Brain pericyte (primary cell): ENCODE measurements at places on chromosomes 3 and 15.

DNA sequence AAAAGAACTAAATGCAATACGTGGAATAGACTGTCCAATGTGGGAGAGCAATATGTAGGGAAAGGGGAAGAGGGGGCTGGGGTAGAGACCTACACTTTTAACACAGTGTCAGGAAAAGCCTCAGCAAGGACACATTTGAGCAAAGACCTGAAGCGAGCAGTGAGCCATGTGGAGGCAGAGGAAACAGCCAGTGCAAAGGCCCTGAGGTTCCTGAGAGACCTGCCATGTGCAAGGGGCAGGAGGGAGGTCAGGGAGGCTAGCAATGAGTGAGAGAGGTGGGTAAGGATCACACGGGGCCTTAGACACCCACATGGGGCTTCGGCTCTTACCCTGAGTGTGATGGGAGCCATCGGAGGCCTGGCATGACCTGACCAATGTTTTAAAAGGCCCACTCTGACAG is 181.0 kb downstream of the RAB11A start:
- no peak for DNase-seq

- peak; percentile 83 for DNase-seq
Measured at GRCh38 chr15:32870240-32871033, 152.6 kb downstream of the GREM1 start.

DNA sequence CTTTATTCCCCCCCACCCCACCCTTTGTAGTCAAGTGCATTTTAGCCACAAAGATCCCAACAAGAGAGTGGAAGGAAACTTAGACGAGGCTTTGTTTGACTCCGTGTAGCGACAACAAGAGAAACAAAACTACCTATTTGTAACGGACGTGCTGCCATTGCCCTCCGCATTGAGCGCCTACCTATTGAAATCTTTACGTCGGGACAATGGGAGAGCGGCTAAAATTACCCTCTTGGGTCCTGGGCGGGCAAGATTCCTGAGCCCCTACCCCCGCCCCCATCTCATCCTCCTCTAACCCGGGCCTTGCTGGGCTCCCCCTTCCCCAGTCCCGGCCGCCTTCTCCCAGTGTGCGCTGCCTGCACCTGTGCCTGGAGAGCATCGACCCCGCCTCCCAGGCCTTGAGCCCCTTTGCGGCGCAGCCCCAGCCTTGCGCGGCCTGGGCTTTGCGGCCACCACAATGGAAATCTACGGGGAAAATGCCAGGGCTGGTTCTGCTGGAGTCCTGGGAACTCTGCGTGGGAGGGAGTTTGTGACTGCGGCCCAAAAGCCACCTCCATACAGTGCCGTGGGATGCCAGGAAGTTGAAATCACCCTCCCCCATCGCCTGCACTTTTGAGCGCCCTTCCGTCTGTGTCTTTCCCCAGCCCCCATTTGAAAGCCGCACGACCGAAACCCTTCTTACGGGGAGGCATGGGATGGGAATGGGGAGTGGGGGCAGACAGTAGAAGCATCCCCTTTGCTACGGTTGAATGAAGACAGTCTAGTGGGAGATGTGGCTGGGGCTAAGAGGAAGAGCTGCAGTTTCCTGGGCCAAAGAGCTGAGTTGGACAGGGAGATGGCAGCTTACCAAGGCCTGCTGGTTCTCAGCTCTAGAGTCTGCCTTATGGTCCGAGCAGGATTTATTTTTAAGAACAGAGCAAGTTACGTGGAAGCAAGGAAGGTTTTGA is 1.1 kb upstream of the SOX2 start:
- no peak for DNase-seq

DNA sequence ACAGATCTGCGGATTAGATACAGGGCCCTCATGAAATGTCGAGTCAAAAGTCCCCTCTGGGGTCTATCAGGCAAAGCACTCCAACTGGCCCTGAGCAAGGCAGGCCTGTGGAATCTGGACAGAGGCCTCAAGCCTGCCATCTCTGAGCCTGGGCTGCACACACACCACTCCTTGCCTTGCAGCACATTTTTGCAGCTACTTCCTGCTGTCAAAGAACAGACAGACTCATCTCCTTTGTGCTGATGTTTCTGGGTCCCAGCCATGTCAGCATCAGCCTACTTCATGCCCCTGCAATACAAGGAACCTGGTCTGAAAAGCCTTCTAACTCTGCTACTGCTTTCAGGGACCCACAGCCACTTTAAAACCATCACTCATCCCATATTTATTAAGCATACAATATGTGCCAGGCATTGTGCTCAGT is 60.6 kb upstream of the IL12A start:
- no peak for DNase-seq

DNA sequence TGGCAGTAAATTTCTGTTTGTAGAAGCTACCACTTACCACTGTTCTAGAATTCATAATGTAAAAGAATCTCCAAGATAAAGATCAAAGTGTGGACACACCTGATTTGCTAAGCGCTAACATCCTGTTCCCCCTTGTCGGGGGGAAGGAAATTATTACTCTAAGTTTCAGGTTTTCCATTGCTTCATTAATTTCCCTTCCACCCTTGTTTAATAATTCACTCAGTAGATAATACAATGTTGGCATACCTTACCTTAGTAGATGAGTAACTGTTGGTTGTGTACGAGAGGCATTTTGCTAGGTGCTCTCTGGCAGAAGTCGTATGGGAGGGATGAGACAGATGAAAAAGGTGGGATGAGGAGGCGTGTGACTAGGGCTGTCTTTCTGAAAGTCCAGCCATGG is 641.2 kb upstream of the ARRDC4 start:
- no peak for DNase-seq

DNA sequence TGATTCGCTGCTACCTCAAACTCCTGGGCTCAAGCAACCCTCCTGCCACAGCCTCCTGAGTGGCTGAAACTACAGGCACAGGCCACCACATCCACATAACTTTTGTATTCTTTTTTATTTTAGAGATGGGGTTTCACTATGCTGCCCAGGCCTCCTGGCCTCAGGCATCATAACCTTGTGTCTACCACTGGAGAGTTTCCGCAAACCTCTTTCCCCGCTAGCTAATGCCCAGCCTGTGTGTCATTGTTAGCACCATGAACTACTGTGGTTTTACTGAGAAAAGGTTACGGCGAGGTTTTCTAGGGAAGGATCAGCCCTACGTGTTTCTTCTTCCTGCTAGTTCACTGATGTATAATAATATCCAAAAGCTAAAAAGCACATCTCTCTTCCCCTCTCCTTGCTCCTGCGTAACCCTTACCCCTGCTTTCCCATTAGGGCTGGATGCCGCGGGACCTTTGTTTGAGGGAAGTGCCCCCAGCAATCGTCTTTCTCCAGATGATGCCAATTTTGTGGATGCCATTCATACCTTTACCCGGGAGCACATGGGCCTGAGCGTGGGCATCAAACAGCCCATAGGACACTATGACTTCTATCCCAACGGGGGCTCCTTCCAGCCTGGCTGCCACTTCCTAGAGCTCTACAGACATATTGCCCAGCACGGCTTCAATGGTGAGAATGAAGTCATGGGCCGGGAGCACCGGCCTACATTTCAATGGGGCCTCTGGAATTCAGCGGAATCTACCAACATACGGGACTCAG is 113.7 kb downstream of the LIPC start:
- DNase-seq = no peak

GRCh38 chr3:182668541-182668940 is 124.8 kb upstream of the ATP11B start:
- no peak for DNase-seq

DNA sequence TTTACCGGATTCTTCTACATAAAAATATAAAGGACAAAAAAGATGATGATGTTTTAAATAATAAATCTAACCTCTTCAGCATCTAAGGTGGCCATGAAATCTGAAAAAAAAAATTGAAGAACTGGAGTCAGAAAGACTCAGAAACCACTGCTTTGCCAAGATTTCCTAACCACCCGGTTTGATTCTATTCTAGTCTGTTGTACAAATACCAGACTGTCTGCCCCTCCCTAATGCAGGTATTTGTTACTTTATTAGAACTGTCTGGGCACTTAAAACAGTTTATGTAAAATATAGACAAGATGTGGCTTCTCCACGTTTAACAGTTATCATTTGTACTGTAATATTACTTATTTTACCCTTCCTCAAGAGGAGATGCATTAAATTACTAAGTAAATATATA is 48.8 kb downstream of the UACA start:
- DNase-seq = no peak

DNA sequence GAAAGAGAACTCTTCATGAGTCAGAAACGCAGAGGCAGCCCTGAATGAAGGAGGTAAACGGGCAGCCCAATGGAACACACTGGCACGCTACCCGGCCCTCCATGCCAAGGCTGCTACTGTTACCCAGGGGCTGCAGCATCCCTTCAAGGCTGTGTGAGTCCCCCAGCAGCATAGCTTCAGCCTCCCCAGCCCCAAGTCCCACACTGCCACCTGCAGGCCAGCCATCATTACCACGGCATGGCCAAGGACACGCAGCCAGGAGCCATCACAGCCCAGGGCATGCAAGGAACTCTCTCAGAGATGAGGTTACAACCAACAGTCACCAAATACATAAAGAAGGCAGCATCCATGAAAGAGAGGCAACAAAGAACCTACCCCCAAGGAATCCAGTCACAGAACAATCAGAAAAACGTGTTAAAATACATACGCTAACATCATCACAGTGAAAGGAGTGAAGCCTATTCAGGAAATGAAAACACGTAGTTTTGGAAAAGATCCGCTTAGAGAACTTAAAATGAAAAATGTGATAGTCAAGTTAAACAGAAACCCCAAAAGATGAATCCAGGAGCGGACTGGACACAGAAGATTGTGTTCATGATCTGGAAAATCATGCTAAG is 22.4 kb downstream of the PLA2G4F start:
- no peak for DNase-seq

GRCh38 chr3:188321258-188321657 is 167.3 kb downstream of the LPP start:
- DNase-seq = no peak

GRCh38 chr15:35697549-35698299 is 151.8 kb upstream of the DPH6 start:
- no peak for DNase-seq

- no peak for DNase-seq
Measured at GRCh38 chr3:100254168-100254777, 6.5 kb upstream of the TBC1D23 start.

GRCh38 chr3:115279939-115280338 is 132.9 kb upstream of the ZBTB20 start:
- no peak for DNase-seq

DNA sequence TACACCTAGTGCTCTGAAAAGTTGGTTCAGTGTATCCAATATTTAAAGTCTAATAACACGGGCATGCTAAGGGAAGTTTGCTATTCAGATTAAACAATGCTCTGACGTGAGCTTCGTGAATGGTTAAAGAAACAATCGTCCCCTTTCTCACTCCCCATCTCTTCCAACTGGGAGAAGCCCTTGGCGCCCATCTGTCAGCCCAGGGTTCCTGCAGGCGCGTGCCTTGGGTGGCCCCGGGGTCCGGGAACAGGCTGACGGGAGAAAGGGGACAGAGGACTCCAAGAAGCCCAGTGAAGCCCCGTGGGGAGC is 413 bp downstream of the SEC22C start:
- no peak for DNase-seq

- no peak for DNase-seq
Measured at GRCh38 chr3:132592216-132592615, 4.9 kb upstream of the ACKR4 start.

- no peak for DNase-seq
Measured at GRCh38 chr15:78045189-78045588, 32.3 kb downstream of the TBC1D2B start.

DNA sequence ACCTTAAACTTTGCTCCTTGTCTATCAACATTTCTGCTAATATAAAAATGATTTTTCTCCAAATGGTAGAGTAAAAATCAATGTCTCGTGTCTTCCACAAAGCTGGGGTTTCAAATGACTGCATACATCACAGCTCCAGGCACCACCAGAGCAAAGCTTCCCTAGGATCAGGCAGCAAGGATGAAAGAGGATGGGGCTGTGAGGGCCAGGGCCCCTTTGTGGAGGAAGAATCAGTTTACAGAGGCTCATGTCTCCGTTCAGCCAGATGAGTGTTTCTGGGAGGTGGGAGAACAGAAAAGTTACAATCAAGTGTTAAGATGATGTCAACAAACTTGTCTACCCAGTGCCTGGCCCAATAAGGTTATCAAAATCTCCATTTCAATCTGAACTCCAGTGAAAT is 105.5 kb downstream of the BDH1 start:
- no peak for DNase-seq

- DNase-seq = no peak
Measured at GRCh38 chr3:166223120-166223519, 385.9 kb upstream of the BCHE start.

DNA sequence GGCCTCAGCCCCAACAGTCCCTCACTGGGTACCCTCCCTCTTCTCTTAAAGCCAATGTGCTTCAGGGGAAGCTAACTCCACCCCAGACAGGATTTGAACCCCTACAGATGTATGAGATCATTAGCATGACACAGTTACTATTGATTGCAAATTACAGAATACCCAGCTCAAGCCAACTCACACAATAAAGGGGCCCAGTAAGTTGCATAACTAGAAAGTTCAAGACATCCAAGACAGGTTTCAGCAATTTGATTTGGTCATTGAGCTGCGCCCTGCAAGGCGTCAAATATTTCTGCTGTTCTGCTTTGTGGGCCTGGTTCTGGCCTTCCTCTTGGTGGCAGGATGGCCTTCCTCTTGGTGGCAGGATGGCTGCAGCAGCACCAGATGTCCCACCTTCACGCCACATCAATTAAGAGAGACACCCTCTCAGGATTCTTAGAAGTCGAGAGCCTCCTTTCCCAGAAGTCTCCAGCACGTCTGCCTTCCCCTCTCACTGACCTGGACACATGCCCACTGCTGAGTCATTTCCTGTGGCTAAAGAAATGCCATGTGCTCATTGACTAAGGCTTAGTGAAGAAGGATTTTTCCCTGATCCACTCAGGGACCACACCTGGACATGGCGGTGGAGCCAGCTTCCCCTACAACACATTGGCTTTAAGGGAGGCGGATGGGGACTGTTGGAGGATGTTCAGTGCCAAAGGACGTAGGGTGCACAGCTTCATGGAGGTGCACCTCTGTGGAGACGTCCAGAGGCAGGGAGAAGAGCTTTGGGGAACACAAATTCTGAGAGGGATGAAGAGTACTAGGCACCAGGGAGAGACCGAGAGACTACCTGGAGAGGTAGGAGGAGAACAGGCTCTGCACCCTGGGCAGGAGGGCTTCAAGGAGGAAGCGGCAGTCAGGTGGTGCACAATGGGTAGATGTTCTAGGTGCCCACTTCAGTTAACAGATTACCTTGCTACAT is 49.1 kb downstream of the DNASE1L3 start:
- DNase-seq = peak; percentile 61

DNA sequence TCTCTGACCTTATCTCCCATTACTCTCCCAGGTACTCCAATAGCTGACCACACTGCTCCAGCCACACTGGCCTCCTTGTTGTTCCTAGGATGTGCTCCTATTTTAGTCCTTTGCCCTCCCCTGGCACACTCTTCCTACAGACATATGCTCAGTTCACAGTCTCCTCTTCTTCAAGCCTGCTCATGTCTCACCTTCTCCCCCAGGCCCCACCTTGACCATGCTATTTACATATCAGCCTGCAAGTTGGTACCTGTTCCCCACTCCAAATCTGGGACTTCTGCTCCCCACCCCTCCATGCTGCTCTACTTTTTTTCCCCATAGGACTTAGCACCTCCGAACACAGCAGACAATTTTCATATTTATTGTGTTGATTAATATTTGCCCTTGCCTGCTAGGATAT is 84.9 kb upstream of the BCL6 start:
- no peak for DNase-seq
